Left hindlimb (tissue), 1 donor: ENCODE measurements at places on chromosomes 13 and 19.
A peak's percentile ranks its signal among the peaks of the same experiment; 100 is the strongest.

DNA sequence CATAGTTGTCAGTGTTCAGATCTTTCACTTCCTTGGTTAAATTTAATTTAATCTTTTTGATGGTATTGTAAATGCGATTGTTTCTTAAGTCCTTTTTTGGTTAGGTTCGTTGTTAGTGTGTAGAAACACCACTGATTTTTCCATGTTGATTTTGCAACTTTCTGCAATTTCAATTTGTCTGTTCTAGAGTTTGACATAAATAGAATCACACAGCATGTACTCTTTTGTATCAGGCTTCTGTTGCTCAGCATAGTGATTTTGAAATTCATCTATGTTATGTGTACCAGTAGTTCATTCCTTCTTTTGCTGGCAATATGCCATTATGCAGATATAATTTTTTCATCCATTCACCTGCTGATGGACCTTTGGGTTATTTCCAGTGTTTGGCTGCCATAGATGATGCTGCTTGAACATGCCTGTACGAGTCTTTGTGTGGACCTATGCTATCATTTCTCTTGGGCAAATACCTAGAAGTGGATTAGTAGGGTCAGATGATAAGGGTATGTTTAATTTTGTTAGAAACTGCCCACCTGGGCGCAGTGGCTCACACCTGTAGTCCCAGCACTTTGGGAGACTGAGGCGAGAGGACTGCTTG, 33.1 kb downstream of the BICRA start:
- no peak for DNase-seq

GRCh38 chr19:41443813-41444455, 978 bp downstream of the ERICH4 start:
- no peak for DNase-seq

GRCh38 chr13:32889986-32890565, 126.1 kb upstream of the KL start:
- no peak for DNase-seq

GRCh38 chr13:28283600-28283999, 145.3 kb downstream of the PAN3 start:
- no peak for DNase-seq

DNA sequence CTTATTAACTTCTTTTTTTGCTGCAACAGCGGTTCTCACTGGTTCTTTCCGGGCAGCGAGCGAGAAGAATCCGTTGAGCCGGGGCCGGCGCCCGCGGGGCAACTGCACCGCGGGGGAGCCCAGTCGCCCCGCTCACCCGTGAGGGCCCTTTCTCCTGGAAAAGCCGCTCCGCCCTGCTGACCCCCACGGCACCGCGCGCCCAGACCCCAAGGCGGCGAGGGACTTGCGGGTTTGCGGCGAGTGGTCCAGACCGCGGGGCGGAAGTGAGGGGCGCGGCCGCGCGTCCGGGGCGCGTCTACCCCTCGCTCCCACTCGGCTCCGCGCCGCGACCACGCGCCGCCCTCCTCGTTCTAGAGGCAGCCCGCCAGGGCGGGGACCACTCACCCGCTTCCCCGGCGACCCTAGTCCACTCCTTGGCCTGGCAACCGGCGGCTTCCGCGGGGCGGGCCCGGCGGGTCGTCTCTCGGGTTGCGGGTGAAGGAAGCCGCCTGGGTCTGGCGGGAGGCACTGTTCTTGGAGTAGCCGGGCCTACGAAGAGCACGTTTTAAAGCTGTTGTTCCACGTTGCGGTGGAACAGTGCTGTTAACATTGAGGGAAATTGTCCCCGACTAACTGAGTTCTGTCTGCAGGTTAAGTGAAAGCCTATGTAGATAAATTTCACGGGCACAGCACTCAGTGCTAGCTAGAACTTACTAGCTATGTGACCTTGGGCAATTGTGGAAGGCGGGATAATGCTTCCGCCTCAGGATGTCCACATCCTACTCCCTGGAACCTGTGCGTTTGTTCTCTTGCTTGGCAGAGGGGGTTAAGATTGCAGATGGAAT, at the start of gene NEK3:
TSS of gene NEK3 (minus strand) at position 439 of the 824 bp plus-strand sequence. CDS start 3,406 bp downstream, outside the sequence.
- DNase-seq = peak; percentile 83

DNA sequence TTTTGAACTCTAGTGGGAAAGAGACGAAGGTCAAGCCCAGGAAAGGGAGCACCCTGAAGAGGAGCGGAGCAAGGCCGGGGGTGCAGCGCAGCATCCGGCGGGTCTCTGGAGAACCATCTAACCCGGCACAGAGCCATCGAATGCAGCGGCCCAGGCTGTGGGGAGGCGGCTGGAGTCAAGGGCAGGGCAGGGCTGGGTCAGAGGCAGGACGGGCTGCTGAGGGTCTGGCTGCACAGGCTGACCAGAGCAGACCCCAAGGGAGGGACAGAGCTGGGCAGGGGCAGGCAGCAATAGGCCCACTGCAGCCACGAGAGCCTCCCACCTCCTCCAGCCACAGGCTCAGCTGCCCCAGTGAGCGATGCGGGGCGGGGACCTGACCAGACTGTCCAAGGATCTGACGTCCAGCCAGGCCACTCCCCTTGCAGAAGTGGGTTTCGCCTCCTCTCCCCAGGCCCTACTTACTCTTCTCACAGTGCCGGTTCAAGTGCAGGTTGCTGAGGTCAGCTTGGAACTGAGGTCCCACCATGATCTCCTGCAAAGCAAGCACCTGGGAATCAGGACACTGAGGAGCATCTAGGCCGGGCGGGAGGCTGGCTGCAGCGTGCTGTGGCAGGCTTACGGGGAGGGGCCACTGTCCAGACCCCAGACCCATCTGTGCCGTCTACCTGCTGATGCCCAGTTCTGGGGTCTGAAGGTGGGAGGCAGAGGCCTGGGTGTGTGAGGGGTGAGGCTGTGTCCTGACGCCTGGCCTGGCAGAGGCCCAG, 19.2 kb downstream of the MIER2 start:
- DNase-seq = no peak

DNA sequence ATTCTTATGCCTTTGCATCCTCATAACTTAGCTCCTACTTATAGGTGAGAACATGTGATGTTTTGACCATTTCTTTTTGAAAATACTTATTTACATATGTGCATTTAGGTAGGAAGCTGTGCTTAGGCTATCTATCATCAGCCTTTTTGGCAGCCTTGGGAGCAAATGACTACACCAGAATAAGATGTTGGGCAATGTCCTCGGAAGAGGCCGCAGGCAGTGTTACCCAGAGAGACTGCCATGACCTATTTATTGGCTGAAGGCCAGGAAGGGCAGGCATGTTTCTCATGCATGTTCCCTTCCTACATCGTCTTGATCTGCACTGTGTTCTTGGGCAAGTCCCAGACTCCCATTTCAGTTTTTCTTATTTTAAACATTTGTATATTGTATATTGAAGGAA, 122.3 kb downstream of the B3GLCT start:
- DNase-seq = no peak

GRCh38 chr13:94268661-94269060, 210.8 kb downstream of the DCT start:
- no peak for DNase-seq

DNA sequence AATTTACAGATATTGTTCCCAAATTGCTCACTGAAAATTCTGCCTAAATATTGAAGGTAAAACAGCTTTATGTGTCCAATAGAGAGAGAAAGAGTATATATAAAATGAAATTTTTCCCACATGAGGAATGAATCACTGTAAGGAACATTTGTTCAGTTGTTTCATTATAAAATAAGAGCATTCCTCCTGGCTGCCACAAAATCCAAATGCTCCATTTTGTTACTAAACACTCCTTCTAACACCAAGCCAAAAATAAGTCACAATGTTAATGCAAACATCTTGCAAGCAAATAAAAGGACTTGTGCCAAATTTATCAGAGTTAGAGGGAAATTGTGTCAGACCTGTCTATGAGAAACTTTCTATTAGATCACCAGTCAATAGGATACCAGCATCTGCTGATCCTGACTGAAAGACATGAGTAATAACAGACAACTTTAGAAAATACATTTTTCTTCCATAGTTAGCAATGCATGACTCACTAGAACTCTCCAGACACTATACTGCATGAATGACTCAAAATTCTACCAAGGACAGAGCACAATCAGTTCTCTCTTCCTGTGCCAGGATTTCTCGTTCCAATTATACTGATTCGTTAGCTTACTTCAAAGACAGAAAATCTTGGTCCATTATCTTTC, 83.5 kb upstream of the FNDC3A start:
- DNase-seq = no peak

- no peak for DNase-seq
These were observed 15.4 kb downstream of the MED26 start for GRCh38 chr19:16612636-16613035.

DNA sequence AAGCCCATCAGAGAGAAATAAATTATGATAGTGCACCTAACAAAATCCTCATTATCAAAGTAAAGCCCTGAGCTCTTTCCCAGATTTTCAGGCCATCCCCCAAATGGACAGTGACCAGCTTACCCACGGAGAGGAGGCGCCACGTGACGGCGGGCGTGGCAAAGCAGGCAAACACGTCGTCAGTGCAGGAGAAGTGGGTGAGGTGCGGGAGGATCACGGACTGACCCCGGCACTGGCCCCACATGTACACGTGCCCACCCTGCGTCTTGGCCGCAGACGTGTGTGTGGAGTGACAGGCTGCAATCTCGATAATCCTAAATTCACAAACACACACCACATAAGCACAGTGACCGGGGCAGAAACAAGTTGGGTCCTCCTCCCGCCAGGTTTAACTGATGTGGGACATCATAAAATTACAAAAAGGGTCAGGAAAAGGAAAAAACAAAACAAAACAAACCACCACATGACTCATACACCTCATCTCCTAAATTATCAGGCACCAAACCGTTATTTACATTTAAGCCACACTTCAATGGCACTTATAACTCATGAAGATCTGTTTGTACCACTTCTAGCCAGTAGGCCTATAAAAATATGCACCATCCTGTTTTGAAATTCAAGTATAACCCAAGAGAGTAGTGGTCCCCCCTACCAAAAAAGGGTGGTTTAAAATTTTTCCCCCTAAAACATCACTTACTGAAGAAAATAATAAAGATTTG, 30.1 kb downstream of the RCBTB2 start:
- DNase-seq = no peak

DNA sequence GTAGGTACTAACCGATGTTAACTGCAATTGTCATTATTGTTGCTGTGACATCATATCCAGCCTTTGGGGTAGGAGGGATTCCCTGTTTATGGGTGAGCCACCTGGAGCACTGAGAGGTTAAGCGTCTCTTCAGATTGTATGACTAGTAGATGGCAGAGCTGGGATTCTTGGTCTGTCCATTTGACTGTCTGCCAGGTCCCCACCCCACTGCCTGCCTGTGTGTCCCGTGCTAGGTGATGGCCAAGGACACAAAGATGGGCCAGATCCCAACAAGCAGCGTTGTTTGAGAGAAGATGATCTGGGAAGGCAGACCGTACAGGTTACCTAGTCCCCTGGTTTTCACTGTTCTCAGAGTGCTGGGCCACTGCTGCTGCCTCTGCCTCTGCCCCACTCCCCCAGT, 16.6 kb downstream of the PPP2R1A start:
- DNase-seq = no peak

DNA sequence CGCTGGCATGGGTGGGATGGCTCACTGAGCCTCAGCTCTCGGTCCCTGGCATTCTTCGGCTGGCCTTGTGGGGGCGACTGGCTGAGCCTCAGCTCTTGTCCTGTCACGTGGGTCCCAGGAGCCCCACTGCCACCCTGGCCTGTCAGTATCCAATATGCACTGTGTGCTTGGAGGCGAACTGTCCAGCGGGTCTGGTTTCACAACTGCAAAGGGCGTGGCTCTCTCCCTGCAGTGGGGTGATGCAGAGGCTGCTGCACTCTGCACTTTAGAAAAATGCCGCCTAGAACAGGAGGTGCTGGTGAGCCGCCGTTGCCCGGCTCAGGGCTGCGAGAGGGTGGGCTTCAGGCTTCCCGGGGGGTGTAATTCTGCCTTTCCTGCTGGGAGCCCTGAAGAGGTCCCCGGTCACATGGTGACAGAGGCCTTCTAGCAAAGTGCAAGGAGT, 17.0 kb upstream of the TMEM255B start:
- DNase-seq = peak; percentile 65

- DNase-seq = peak; percentile 67
These were observed 124.6 kb downstream of the COL4A2 start for GRCh38 chr13:110431425-110432294.

DNA sequence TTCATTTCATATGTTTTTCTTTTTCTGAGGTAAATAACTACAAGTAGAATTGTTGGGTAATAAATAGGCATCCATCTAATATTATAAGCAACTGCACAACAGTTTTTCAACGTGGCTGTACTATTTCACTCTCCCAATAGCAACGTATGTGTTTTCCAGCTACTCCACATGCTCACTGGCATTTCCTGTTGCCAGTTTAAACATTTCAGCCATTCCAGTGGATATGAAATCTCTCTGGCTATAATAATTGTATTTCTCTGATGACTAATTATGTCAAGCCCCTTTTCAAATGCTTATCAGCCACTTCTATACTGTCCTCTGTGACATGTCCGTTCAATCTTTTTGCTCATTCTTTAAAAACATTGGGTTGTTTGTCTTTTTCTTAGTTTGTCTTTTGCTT, 26.8 kb upstream of the ALOX5AP start:
- DNase-seq = no peak

DNA sequence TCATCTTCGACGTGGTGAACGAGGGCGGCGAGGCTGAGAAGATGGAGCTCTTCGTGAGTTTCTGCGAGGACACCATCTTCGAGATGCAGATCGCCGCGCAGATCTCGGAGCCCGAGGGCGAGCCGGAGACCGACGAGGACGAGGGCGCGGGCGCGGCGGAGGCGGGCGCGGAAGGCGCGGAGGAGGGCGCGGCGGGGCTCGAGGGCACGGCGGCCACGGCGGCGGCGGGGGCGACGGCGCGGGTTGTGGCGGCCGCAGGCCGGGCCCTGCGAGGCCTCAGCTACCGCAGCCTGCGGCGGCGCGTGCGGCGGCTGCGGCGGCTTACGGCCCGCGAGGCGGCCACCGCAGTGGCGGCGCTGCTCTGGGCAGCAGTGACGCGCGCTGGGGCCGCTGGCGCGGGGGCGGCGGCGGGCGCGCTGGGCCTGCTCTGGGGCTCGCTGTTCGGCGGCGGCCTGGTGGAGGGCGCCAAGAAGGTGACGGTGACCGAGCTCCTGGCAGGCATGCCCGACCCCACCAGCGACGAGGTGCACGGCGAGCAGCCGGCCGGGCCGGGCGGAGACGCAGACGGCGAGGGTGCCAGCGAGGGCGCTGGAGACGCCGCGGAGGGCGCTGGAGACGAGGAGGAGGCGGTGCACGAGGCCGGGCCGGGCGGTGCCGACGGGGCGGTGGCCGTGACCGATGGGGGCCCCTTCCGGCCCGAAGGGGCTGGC, 52.6 kb downstream of the MAP4K1 start:
- DNase-seq = no peak

GRCh38 chr13:96991072-96991471, 3.2 kb downstream of the OXGR1 start:
- no peak for DNase-seq
